ENCODE measurements at places on chromosomes 3 and 15. TPM values are rescaled to one million over a fixed set of nuclear protein-coding genes. Genes with fewer than 3 reads are reported as not detected.

The CCR9 gene
- 0.27 TPM for total RNA-seq

The ENTPD3 gene
- total RNA-seq = not detected

The STAB1 gene
- total RNA-seq = 26.5 TPM

The HDC gene
- total RNA-seq = 494 TPM

The GCSAM gene
- total RNA-seq = 1.1 TPM

The IGDCC3 gene
- not detected for total RNA-seq

The TRH gene
- total RNA-seq = not detected

The SCN5A gene
- not detected for total RNA-seq

The TRPM1 gene
- not detected for total RNA-seq

- no peak for DNase-seq
These were observed 60.4 kb upstream of the CD96 start for GRCh38 chr3:111481551-111481950.

- DNase-seq = no peak
These were observed 58.1 kb upstream of the CD200R1L start for GRCh38 chr3:112904786-112905185.

GRCh38 chr3:62261736-62262135, 111.6 kb downstream of the FEZF2 start:
- DNase-seq = no peak

GRCh38 chr3:127786353-127787070, 35.8 kb downstream of the MGLL start:
- no peak for DNase-seq

GRCh38 chr3:107990926-107991325, 99.9 kb downstream of the CD47 start:
- no peak for DNase-seq

DNA sequence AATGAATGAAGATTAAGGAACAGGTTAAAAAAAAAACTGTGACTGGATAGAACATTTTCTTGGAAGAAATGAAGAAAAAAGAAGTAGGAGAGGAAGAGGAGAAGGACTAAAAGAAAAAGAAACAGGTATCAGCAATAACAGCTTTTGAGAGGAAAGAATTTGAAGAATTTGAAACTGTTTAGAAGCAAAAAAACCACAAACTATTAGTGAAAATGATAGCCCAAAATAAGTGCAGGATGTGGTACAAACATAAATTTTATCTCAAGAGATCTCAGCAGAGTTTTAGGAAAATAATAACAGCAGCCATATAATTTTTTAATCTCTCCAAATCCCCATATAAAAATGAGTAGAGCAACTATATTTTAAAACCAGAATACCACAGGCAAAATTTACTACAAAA, 8.8 kb upstream of the A4GNT start:
- DNase-seq = no peak

DNA sequence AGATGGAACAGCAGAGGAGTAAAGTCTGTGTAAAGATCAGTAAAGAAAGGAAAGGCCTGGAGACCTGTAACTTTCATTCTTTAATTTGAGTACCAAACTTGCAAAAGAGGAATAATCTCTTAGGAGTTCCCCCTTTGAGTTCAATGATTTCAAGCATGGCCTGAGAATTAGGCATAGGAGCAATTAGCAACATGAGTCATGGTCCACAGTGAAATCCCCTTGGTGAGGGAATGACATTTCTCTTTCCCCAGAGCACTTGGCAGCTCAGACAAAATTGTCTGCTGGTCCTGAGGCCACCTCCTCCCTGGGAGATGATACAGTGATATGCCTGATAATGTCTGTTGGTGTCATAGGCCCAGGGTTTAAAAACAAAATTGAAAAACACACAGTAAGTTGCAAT, 81.4 kb upstream of the CRBN start:
- DNase-seq = no peak

- no peak for DNase-seq
These were observed 1031.7 kb upstream of the CFAP20DC start for GRCh38 chr3:60081381-60082095.

- no peak for DNase-seq
These were observed 298.1 kb upstream of the NECTIN3 start for GRCh38 chr3:110773413-110773954.

DNA sequence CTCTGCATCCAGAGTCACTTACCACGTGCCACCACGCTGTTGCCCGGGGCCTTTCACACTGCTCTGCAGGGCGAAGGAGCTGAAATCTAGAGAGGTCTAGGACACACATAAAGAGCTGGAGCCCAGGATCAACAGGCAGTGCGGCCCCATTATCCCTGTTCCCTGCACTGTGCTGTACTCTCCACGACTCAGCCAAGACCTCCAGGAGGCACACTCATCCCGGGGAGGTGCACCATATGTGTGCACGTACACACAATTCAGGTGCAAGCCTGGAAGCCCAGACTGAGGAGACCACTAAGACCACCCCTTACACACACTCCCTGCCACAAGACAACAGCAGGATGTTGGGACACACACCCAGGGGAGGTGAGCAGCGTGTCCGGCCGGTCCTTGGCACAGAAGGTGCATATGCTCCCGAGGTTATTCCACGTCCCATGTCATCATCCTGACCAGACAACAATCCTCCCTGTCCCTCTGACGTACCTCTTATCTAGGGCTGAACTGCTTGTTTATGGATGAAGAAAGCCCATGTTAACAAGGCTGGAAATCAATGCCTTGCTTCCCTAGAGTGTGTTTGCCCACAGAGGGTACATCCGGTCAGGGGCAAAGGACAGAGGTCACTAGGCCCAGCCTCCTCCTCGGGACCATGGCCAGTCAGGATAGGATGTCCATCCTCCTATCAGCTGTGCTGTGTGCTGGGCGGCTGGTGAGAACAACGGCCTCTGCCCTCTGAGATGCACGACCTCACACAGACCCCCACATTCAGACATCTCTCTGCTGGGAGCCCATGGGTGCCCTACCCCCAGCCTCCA, 16.1 kb downstream of the KLF15 start:
- DNase-seq = no peak

GRCh38 chr15:22904736-22905135, 66.3 kb downstream of the NIPA2 start:
- DNase-seq = no peak

DNA sequence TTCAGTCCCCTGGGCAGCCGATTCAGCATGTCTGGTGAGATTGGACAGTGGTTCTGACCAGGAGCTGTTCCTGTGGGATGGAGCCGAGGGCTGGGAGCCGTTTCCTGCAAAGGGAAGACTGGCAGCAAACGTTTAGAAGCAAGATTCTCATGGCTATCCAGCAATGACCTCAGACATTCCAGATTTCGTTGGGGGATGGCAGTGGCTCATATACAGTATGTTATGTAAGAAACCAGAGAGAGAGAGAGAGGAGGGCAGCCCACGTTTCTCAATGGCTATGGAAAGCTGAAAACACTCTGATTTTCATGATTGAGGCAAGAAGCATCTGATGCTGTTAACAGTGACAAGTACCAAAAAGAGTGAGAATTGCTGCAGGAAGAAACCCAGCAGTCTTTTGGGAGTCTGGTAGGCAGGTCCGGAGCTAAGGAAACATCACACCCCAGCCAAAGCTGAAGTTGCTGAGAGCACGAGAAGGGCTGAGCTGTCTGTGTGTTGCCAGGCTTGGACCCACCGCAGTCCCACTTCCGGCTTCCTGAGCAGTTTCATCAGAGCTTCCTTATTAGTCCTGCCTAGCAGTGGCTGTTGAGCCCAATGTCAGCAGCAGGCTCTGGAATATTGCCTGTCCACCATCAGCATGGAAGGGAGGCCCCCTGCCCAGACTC, 25.6 kb upstream of the VPS8 start:
- DNase-seq = no peak

Data from natural killer cell (primary cell).